ENCODE measurements at places on chromosomes 2 and 18.

DNA sequence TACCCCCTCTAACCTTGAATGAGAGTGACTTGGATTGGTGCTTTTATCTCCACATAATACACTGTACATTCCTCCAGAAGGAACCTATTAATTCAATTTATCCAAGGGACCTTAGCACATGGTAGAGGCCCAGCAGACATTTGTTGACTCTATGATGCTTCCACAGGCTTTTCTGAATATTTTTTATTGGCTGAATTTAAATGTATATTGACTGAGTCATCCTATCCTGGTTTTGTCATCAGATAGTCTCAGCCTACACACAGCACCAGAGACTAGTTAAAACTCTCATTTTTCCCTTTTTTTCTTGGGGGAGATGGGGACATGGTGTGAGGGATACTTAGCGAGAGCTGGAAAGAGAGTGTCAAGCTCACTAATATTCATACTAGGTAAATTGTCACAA is 101.6 kb downstream of the LRRC30 start:
- no peak for DNase-seq

DNA sequence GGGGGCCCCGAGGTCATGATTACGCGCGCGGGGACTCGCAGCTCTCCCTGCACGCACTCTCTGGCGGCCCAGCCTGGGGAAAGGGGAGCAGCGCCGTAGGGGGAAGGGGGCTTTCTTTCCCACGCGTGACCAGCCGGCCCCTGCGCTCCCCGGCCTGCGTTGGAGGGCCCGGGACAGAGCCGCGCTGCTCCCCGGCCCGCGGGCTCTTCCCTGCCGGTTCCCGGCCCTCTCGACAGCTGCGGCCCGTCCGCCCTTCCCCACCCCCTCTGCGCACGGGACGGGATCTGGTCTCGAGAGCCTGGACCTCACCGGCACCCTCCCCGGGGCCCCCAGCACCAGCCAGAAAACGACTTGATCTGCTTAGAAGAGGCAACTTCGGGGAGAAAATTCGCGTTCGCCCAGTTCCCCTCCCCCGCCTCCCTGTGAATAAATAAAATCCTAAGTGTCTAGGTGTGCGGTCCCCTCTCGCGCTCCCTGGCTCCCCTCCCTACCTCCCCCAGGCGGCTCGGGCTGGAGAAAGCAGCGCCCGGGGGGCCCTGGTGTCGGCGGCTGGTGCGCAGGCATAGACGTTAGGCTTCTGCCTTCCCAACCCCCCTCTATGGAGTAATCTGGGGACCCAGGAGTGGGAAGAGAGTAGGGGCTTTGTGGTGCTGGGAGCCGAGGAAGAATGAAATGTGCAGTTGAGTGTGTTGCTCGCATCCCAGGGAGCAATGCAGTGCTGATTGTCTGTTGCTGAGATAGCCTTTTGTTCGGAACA is 803 bp upstream of the FIGN start:
- DNase-seq: no peak

DNA sequence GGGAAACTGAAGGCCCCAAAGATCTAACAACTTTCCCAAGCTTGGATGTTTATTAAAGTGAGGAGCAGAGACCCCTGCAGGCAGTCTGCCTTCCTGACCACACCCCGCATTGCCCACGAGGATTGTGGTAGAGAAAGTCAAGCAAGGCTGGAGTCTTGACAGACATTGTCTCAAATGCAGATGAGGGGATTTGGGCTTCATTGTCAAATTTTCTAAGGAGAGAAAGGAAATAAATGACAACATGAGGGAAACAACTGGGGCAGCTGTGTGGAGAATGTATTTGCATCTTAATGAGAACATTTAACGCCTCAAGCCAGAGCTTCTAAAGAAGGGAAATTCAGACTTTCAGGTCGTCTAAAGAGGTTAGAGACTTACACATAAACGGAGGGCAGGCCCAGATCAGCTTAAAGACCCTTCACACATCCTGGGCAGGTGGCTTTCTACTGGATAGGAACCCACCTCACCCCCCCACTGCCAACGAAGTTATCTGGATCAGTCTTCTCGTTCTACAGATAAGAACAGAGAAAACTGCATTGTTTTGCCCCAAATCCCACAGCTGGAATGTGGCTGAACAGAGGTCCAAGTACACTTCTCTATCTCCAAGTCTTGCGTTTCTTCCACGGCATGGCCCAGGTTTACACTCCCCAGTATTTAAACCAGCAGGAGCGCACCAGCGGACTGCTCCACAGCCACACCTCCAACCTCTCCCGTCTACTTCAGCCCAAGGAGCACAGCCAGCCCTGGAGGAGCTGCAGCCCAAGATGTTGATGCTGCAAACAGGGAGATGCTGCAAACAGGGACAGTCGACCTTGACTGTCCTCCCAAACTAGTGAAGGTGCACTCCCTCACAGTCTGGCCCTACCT is 16.2 kb upstream of the SCG2 start:
- no peak for DNase-seq

GRCh38 chr2:226122041-226122440 is 677.6 kb downstream of the IRS1 start:
- DNase-seq: no peak

DNA sequence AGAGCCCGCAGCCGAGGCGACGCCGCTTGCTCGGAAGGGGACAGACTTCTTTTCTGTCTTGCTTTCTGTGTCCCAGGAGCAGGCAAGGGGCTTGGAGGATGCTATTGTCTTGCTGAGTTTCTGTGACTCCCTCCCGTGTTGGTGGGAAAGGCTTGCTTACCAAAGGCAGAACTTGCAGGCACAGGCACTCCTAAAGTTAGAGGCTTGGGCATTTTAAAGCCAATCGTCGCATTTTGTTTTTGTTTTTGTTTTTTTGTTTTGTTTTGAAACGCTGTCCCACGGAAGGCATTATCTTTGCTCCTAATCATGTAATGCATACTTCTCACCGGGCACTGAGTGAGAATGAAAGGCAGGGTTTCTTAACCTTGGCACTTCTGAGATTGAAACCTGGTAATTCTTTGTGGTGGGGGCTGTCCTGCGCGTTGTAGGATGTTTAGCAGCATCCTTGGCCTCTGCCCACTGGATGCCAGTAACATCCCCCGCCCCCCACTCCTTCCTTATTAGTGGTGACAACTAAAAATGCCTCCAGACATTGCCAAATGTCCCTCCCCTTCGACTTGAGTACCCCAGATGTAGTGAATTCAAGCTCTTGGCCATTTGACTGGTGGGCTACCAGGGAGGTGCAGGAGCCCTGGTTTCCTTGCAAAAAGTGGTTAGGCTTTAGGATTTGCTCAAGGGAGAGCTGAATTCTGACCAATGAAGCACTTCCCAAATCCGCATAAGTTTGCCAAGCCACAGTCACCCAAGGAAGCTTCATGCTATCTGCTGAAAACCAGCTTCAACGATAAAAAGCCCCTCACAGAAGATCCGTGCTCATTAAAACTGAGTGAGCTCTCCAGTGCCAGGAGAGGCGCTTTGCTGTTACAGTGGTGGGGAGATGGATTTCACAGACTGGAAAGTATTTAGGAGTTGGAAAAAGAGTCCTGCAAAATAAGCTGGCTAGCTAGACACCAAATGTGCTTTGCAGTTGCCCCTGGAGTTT is 1.2 kb downstream of the ANTXR1 start:
- no peak for DNase-seq

DNA sequence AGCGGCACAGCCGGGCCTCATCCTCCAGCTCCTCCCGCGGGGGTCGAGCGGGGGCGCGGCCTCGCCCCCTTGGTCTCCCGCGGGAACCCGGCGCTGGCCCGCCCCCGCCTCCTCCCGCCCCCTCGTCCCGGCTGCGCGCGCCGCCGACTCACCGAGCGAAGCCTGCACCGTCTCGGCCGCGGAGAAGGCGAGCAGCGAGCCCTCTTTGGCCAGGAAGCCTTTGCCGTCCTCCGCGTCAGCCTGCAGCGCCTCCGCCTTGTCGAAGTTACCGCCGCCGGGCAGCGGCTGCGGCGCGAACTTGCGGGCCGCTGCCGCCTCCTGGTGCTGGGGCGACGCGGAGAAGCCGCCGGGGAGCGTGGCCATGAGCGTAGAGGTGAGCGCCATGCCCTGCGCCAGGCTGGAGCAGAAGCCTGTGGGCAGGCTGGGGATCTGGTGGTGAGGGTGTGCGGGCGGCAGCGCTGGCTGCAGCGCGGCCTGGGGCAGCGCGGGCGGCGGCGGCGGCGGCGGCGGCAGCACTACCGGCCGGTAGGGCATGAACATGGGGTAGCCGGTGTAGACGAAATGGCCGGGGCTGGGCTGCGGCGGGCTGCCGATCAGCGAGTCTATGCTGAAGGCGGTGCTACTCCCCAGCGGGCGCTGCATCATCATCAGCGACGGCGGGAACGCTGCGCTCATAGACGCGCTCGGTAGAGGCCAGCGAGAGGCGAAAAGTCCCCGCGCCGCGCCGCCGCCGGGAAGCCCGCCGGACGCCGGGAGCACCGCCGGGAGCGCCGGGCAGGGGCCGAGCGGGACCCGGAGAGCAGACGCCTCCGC is 683 bp downstream of the GBX2 start:
- no peak for DNase-seq
